Astrocyte (in vitro differentiated cells and primary cell): ENCODE measurements at places on chromosomes 12 and 14.

GRCh38 chr12:52604859-52605258 is 3.6 kb upstream of the KRT72 start:
- DNase-seq, result no peak

DNA sequence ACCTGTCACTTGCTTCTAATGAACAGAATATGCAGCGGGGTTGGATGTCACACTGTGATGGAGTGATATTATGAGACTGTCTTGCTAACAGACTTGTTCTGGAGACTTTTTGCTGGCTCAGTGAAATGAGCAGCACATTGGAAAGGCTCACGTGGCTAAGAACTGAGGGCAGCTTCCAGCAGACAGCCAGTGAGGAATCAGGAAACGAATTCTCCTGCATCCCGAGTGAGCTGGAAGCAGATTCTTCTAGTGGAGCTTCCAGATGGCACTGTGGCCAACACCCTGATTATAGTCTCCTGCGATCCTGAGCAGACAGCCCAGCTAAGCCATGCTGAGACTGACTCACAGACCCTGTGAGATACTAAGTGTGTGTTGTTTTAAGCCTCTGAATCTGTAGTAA is 16.1 kb upstream of the TSPAN9 start:
- peak; percentile 41 for DNase-seq

GRCh38 chr12:108043286-108043685 is 85.8 kb upstream of the WSCD2 start:
- DNase-seq, result no peak

GRCh38 chr14:56886471-56887062 is 76.3 kb upstream of the OTX2 start:
- no peak for DNase-seq

- DNase-seq, result peak; percentile 21
Measured at GRCh38 chr12:50162230-50162629, 4.9 kb downstream of the CERS5 start.

- DNase-seq, result no peak
Measured at GRCh38 chr14:102015045-102015685, 50.8 kb downstream of the DYNC1H1 start.

GRCh38 chr12:51377099-51377984 is 13.9 kb downstream of the GALNT6 start:
- no peak for DNase-seq

DNA sequence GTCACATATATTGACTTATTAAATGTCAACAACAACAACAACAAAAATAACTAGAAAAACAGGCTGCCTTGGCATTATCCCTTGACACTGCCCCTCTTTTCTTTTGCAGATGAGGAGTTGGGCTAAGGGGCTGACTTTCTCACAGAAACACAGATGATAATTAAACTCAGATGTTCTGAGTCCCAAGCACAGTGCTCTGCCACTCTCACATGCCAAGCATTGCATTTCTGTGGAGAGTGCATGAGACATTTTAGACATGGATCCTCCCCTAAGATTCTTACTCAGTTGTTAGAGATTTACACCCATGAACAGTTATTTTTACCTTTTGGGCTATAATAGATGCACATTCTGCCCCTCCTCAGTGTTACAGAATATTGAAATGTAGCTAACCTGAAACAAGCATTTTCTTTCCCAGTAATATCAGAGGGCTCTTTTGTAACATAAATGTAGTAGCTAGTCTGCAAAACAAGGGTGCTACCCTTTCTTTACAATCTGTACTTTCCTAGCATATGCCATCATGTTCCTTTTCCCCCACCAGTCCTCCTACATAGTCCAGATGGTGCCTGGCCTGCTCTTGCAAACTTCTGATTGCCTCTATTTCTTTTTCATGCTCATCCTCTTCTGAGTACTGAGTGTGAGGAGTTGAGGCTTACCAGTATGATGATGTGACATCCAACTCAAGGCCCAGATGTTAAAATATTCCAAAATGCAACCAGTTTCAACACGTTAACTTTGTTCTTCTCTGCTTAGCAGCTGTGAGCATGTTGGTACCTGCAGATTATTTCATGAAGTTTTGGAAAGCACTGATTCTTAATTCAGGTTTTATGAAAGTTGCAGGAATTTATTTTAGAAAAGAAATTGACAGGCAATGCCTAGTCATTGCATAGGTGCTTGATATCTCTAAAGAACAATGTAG is 125.0 kb upstream of the ATP2B1 start:
- DNase-seq, result no peak

- peak; percentile 59 for DNase-seq
Measured at GRCh38 chr14:102525219-102525928, 15.8 kb upstream of the ANKRD9 start.

- DNase-seq, result no peak
Measured at GRCh38 chr14:85142982-85143381, 387.0 kb upstream of the FLRT2 start.

- DNase-seq, result no peak
Measured at GRCh38 chr12:92987846-92988621, 58.9 kb upstream of the EEA1 start.

DNA sequence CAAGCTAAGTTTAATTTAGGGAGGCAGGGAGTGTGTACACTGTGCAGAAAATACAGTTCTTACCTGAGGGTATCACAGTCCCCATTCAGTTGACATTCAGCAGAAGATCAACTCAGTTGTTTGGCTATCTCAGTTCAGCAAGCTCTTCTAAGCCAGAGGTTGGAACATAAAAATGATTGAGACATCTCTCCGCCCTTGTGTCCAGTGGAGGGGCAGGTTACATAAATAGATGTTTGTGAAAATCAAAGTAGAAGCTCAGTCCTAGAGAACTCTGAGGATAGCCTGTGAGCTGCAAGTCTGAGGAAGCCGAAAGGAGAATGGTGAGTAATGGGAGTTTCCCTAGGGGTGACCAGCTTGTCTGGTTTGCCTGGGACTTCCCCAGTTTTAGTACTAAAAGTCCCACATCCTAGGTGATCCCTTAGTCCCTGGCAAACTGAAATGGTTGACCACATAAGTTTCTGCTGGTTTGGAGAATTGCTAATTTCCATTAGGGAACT is 251.4 kb upstream of the ATP2B1 start:
- peak; percentile 34 for DNase-seq

DNA sequence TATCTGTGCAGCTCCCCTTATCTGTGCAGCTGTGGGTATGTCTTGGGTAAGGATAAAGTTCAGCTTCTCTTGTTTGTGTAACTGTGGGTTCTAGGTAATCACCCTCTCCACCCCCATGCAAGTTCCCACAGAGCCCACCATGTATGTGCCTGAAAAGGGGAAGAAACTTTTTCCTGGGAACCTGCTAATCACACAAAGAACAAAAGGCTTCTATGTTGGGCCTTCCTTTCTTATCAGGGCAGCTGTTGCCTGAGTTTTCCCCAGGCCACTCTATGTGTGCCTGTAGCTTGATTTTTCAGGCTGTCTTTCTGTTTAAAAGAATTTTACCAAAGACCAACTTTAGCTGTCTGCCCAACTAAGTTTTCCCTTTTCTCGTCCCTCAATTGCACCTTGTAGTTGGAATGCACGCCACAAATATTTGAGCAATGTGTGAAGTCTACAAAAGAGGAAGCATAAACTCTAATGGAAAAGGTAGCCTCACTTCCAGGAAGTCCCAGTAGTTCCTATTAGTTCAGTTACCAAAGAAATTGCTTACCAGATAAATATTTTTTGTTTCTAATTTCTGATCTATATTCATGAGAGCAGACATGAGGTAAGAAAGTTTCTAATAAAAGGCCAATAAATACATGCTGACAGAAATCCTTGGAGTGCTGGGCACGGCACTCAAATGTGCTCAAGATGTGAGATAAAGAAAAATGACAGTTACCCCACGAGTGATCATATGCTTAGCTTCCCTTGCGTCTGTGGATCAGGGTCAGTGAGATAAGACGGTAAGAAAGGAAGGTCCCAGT is 2.7 kb upstream of the GALC start:
- DNase-seq, result peak; percentile 21

DNA sequence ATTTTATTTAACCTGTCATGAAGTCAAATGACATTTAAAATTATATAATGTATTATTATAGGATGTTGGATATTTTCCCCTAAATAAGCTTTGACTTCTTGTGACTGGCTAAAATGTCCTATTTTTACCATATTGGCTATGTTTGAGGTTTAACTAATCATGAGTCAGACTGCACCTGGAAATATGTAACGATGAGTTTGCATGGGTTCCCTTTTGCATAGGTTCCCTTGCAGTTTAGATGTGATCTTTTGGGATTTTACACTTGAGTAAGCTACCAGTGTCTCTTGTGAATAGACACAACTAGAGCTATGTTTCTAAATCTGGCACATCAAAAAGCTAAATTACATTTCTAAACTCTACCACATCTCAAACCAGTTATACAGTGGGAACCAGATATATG is 5.2 kb downstream of the PDZRN4 start:
- no peak for DNase-seq

DNA sequence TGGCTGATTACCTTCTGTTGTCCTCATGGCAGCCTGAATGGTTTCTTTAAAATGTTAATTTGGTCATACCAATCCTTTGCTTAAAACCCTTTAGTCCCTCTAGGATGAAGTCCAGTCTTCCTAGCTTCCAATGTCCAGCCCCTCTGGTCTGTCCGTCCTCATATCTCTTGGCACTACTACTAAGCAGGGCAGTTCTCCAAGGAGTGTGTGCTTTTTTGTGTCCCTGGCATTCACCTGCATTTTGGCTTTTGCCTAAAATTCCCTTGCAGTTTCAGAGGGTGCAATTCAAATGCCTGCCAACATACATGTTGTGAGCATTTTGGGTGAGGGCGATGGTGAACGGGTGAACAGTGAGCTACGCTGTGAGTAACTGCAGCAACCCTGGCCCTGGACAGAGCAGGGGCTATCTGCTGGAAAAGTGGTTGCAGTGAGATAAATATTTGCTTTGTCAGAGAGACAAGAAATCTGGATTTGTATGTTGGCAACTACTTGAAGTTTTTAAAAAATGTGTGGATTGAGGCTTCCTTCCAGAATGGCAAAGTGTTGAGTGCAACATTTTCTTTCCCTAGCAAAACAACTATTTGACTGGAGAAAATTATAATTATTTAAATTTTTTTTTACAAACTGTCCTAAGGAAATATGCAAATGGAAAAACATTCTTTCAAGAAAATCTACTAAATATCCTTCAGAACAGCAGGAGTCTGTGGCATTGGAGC is 14.6 kb downstream of the GALNT8 start:
- no peak for DNase-seq

DNA sequence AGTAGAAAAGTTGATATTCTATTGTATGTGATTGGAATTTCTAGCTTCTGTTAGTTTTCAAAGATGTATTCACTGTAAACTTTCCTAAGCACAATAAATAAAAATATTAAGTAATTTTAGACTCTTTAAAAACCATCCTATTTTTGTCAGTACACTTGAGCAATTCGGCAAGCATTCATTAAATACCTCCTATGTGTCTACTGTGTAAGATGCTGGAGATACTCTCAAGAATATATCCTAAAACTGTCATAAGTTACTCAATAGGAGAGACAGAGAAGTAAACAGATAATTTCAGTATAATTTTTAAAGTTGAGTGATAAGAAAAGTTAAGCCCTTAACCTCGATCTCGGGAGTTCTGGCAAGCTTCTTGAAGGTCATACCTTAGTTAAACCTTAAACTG is 46.1 kb downstream of the FANCM start:
- DNase-seq, result no peak

GRCh38 chr12:109721276-109721675 is 7.7 kb downstream of the FAM222A start:
- DNase-seq, result no peak

- DNase-seq, result no peak
Measured at GRCh38 chr12:122836027-122836921, 1.0 kb downstream of the HIP1R start.

GRCh38 chr14:102437997-102438915 is 71.3 kb downstream of the ANKRD9 start:
- DNase-seq, result peak; percentile 54

GRCh38 chr14:77616133-77616453 is 344 bp downstream of the SPTLC2 start:
- no peak for DNase-seq

GRCh38 chr12:100268835-100269564 is 2.0 kb downstream of the SCYL2 start:
- DNase-seq, result peak; percentile 33

DNA sequence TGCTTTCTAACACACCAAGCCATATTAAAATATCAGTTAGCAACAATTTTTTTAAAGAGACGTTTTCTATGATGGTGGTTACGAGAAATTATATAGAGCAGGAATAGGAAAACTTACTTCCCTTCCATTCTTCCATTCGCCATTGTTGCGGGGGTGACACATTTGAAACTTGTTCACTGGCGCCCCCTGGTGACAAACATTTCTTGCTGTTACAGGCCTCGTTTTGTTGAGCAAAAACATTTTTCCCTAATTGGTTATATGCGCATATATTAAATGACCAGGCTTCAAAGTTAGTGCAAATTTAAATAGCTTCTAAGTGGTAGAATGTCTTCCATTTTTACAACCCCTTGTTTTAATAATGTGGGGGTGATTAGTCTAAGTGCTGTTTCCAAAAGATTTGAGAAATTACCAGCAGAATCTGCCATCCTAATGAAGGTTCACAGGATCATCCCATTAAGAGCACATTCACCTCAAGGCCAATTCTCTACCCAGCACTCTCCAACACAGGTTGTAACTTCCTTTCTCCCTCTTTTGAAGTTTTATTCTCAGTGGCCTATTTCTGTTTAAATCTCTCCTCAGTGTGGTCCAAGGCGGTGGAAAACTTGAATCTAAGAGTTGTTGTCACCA is 1124.7 kb downstream of the FLRT2 start:
- DNase-seq, result no peak

GRCh38 chr14:102866982-102867761 is 55.3 kb upstream of the AMN start:
- no peak for DNase-seq

DNA sequence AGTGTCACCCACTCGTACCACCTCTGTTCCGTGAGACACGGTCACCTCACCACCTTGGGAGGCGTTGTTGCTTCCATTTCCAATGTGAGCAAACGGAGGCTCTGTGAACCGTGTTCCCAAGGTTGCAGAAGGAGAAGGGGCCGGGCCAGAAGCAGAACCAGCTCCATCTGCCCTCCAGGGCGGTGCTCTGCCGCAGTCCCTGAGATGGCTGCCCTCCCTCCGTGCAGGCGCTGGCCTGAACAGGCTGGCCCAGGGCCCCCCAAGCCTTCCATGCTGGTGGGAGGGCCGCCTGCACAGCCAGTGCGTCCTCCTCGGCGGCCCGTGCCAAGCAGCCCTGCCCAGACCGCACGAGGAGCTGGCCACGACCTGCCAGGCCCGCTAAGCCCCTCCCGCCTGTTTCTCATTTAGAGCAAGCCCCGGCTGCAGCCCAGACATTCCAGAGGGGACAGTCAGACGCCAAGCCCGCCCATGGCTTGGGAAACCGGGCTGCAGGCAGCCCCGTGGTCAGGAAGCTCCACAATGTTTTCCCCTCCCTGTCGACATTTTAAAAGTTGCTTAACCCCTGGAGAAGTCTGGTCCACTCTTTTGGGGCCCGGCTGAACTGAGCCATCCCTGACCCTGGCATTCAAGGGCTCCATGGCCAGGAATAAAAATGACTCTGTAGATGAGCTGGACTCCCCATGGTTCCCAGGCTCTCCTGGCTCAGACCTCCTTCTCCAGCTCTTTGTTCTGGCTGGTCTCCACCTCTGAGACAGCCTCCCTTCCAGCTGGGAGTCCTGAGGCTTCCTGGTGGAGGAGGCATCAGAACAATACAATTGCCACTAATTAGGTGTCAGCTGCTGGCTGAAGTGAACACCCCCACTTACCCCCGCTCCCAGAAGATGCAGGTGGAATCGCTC is 236.0 kb downstream of the BCL11B start:
- peak; percentile 93 for DNase-seq

- DNase-seq, result no peak
Measured at GRCh38 chr12:116146386-116146785, 131.1 kb downstream of the MED13L start.
